Left renal pelvis (tissue), 4 donors: ENCODE measurements at places on chromosomes 5 and 9. TPM values are rescaled to one million over a fixed set of nuclear protein-coding genes. Genes with fewer than 3 reads are reported as not detected.

Gene CCDC152
- polyA plus RNA-seq, result 15.3 TPM

Gene AQP3
- polyA plus RNA-seq, result 46.7 TPM

Gene ADCY2
- 4.4 TPM for polyA plus RNA-seq

Gene EMB
- polyA plus RNA-seq, result 6.0 TPM

Gene RNF183
- polyA plus RNA-seq, result 9.5 TPM

Gene RGS7BP
- 8.3 TPM for polyA plus RNA-seq

Gene PCDHGB7
- 15.7 TPM for polyA plus RNA-seq

Gene EGFL7
- 29.0 TPM for polyA plus RNA-seq

Gene ITGA1
- polyA plus RNA-seq, result 54.9 TPM

Gene RANBP3L
- 8.1 TPM for polyA plus RNA-seq

Gene CARD6
- 2.5 TPM for polyA plus RNA-seq

Gene NR2F1
- 932 TPM for polyA plus RNA-seq

Gene RCL1
- 20.4 TPM for polyA plus RNA-seq

Gene FAM219A
- polyA plus RNA-seq, result 13.2 TPM

Gene ZDHHC11
- 5.7 TPM for polyA plus RNA-seq

Gene SOHLH1
- not detected for polyA plus RNA-seq

Gene DEPDC1B
- polyA plus RNA-seq, result 9.3 TPM

Gene SLC22A4
- 3.1 TPM for polyA plus RNA-seq

Gene KLF9
- 7.3 TPM for polyA plus RNA-seq

Gene LCP2
- polyA plus RNA-seq, result 3.1 TPM

Gene FAM221B
- polyA plus RNA-seq, result 0.35 TPM

Gene NIPAL4
- 0.27 TPM for polyA plus RNA-seq

Gene PITX1
- polyA plus RNA-seq, result not detected

Gene TMEFF1
- polyA plus RNA-seq, result 4.4 TPM

Gene NRARP
- polyA plus RNA-seq, result 2.8 TPM

Gene TRIM36
- 3.4 TPM for polyA plus RNA-seq

Gene SLC6A7
- 0.11 TPM for polyA plus RNA-seq

Gene TMEM174
- polyA plus RNA-seq, result 22.5 TPM

Gene THOC3
- polyA plus RNA-seq, result 62.2 TPM

Gene TRPM3
- 14.6 TPM for polyA plus RNA-seq

Gene PRRT1B
- polyA plus RNA-seq, result 0.57 TPM

Gene PCDHGA12
- polyA plus RNA-seq, result 1.9 TPM

Gene ARID3C
- 0.17 TPM for polyA plus RNA-seq

Gene MIGA2
- polyA plus RNA-seq, result 19.6 TPM

Gene EEIG1
- polyA plus RNA-seq, result 39.1 TPM

Gene MZB1
- polyA plus RNA-seq, result 0.22 TPM
